ENCODE measurements at places on chromosomes 13 and 19.

DNA sequence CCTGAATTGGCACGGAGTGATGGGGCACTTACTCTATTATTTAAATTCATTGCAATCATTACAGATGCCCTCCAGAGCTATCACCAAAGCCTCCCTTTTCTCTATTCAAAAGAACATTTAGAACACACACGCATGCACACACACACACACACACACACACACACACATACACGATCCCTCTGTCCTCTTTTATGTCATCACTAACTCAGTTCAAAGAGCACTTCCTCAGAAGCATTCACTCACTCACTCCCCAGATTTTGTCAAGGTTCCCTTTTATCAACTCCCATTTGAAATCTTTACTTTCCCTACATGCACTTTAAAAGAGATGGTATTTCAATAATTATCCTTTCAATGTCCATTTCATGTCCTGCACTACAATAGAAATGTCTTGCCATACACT is 22.4 kb upstream of the IGFL4 start:
- no peak for DNase-seq

GRCh38 chr13:101116341-101116740 is 300.0 kb downstream of the NALCN start:
- DNase-seq, result no peak

- no peak for DNase-seq
Measured at GRCh38 chr13:110348309-110349105, 41.4 kb downstream of the COL4A2 start.

DNA sequence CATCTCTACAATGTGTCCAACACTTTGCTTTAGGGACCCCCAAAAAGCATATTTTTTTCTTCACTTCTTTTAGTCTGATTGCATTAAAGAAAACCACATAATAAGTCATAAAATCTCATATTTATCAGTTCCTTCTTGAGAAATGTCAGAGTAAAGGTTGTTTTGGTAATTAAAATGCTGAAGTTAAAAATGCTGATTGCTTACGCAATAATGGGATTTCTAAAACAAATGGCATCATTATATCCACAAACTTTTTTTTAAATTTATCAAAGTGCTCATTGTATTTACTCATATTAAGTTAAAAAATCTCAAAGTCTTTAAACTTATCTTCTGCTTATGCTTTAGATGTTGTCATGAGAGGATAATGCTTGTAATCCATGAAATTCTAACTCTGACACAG is 737.2 kb upstream of the ARGLU1 start:
- no peak for DNase-seq

GRCh38 chr13:26656919-26657318 is 99.4 kb downstream of the WASF3 start:
- DNase-seq, result no peak

DNA sequence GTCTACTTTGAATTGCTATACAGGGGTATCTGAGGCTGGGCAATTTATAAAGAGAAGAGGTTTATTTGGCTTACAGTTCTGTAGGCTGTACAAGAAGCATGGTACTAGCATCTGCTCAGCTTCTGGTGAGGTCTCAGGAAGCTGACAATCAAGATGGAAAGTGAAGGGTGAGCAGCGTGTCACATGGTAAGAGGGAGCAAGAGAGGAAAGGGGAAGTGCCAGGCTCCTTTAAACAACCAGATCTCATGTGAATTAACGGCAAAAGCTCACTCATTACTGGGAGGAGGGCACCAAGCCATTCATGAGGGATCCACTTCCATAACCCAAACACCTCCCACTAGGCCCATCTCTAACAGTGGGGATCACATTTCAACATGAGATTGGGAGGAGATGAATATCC is 222.4 kb downstream of the TDRD3 start:
- no peak for DNase-seq

GRCh38 chr13:101049166-101049850 is 367.0 kb downstream of the NALCN start:
- DNase-seq, result no peak

DNA sequence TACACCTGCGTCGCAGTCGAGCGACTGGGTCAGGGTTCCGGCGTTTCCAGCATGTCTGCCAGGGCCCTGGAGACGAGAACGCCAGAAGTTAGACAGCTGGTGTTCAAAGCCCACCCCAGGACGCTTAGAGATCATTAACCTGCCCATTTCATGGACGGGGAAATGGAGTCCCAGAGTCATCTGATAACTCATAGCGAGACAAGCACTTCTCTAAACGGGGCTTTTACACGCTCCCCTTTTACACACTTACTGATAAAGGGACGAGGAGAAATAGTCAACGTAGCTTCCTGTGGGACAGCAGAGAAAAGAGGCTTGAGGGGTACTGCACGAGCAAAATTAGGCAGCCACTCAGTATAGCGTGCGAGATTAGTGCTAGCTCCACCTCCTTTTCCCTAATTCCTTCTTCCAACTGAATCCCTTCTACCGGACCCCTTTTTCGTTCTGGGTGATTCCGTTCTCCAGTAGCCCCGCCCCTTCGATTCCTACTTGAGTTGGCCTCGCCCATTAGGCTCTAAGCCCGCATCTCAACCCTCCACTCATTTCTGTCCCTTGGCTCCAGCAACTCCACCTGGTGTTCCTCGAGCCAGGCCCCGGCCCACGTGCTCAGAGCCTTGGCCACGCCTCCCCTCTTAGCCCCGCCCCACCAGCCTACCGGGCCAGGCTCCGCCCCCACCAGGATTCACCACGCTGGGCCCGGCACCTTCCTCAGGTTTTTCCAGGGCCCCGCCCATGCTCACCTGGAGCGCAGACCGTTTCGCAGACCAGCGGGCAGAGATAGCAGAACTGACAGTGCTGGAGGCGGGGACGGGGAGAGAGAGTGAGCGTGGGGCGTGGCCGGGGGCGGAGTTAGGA is 3.7 kb downstream of the HRC start:
- no peak for DNase-seq
